ENCODE measurements at places on chromosomes 7 and 10.

DNA sequence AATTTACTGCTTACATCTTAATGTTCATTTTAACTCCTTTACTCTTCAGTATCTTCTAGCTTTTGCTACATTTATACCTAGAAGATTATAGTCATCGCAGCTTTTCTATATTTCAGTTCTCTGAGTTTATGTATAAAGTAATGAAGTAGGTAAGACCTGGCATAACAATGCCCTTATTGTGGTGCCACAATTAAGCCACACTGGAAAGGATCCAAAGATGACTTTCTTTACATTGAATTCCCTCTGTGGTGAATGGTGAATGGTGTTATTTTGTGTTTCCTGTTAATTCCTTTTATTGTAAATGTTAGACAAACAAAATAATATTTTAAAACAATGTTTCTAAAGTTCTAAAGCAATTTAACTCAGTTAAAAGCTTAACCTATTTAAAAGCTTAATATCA is 36.2 kb downstream of the SEMA3D start:
- DNase-seq = no peak

DNA sequence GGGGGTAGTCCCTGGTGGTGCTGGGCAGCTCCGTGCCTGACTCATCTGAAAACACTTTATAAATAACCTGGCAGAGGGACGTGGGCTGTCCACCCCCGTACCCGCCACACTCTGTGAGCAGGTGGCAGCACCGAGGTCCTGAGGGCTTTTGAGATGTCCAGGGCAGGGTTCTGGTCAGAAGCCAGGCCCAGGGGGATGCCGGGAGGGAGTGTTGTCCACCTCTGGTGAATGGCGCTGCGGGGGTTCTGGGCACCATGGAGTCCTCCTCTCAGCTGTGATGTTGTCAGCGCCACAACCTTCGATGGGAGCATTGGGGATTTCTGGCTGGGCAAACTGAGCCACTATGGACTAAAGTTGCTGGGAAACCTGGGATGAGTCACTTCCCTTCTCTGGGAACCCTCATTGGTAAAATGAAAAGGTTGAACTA is 27.4 kb upstream of the GOLGA7B start:
- no peak for DNase-seq

DNA sequence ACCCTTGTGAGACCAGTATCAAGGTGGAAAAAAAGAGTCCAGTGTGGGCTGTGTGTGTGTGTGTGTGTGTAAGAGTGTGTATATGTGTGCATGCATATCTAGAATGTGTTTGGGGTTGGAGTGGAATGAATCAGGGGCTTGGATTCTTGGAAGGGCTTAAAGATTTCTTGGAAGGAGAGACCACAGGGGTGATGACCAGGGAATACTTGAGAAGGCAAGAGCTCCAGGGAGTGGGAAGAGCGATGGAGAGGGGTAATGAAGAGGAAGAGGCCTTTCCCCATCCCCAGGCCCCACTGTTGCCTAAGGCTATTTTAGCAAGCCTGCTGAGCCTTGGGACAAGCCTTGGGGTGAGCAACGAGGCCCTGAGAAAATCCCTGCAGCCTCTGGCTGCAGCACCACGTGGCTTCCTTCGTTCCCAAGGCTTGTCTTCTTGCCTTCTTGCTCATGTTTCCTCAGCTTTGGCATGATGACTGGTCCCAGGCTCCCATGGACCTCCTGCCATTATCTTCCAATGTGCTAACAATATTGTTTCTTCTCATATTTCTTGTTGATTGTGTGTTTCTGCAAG is 663.4 kb downstream of the INHBA start:
- DNase-seq = no peak

GRCh38 chr7:89680161-89680560 is 474.1 kb upstream of the STEAP1 start:
- DNase-seq = no peak

GRCh38 chr10:130820880-130821482 is 490.5 kb downstream of the TCERG1L start:
- DNase-seq = no peak

DNA sequence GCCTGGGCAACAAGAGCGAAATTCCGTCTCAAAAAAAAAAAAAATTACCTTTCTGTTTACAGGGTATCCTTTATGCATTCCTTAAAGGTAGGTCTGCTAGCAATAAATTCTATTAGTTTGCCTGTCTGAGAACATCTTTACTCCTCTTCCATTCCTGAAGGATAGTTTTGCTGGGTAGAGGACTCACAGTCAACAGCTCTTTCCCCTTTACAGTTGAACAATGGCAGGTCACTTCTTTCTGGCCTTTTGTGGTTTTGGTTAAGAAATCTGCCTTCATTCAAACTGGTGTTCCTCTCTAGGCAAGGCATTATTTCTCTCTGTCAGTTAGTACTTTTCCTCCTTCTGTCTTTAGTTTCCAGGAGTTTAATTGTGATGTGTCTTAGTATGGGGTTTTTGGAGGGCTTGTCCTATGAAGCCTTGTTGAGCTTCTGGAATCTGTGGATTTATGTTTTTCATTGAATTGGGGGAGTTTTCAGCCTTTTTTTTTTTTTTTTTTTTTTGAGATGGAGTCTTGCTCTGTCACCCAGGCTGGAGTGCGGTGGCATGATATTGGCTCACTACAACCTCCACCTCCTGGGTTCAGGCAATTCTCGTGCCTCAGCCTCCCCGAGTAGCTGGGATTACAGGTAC is 4.8 kb upstream of the DNAAF5 start:
- DNase-seq = no peak

All from stimulated activated effector memory CD8-positive, alpha-beta T cell treated with anti-CD3 and anti-CD28 coated beads, Interleukin-12 subunit alpha, Interleukin-12 subunit beta, amount 100 ng/mL, for 72 hours (primary cell).